ENCODE measurements at places on chromosomes 12 and 14.

DNA sequence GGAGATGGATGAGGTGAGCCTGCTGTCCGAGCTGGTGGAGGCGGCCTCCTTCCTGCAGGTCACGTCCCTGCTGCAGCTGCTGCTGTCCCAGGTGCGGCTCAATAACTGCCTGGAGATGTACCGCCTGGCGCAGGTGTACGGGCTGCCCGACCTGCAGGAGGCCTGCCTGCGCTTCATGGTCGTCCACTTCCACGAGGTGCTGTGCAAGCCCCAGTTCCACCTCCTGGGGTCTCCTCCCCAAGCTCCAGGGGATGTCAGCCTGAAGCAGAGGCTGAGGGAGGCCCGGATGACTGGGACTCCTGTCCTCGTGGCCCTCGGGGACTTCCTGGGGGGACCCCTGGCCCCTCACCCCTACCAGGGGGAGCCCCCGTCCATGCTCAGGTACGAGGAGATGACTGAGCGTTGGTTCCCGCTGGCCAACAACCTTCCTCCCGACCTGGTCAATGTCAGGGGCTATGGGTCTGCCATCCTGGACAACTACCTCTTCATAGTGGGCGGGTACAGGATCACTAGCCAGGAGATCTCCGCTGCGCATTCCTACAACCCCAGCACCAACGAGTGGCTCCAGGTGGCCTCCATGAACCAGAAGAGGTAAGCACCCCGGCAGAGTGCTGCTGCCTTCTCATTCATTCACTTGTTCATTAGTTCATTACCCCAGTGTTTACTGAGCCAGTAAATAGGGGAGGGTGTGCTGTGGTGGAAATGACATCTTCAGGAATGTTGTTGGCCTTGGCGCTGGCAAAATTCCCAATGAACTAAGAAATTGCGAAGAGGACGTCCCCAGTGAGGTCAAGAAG is 774 bp upstream of the MANSC4 start:
- DNase-seq = peak; percentile 60

- DNase-seq = no peak
These were observed 22.9 kb upstream of the MDM1 start for GRCh38 chr12:68354977-68355541.

DNA sequence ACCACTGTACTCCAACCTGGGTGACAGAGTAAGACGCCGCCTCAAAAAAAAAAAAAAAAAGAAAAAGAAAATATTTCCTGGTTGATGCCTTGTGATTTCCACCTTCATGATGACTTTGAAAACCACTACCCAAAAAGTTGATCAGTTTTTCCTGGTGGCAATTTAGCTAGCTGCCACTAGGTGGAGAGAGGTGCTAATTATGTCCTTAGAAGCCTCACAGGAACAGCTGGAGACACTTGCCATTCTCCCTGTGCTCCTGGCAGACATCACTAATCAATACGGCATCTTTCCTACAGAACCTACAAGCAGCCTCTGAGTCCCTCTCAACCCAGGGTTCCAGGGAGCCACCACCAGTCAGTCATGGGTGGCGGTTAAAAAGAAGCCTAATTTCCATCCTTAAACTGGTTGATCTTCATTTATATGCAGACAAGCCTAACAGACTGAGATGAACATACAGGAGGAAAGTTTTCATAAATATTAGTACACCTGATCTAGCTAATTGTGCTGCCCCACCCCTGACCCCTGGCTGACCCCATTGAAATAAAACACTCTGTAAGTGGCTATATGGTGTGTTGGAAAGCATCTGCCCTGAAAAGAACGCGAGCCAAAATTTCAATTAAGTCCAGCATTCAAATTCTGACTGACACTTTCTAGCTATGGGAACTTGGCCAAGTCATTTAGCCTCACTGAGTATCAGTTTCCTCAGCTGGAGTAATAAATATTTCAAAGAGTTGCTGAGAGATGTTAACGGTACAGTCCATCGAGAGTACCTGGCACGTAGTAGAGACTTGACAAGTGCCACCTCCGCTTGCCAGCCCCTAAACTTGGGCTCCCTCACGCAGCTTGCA is 6.2 kb upstream of the OAS1 start:
- peak; percentile 57 for DNase-seq

GRCh38 chr14:67352055-67352454 is 7.5 kb downstream of the ATP6V1D start:
- DNase-seq = no peak

- no peak for DNase-seq
These were observed 50.9 kb upstream of the DIP2B start for GRCh38 chr12:50453872-50454271.

DNA sequence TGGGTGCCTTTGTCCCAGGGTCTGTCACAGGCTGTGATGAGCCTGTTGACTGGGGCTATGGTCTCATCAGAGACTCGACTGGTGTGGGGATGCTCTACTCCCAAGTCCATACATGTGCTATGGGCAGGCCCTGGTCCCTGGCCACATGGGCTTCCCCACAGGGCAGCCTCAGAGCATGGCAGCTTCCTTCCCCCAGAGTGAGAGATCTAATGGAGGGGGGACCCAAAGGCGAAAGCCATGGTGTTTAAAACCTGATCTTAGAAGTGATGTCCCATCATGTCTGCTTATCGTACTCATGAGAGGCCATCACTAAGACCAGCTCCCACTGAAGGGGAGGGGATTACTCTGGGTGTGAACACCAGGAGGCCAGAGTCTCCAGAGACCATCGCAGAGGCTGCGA is 279.0 kb upstream of the RTL1 start:
- no peak for DNase-seq

DNA sequence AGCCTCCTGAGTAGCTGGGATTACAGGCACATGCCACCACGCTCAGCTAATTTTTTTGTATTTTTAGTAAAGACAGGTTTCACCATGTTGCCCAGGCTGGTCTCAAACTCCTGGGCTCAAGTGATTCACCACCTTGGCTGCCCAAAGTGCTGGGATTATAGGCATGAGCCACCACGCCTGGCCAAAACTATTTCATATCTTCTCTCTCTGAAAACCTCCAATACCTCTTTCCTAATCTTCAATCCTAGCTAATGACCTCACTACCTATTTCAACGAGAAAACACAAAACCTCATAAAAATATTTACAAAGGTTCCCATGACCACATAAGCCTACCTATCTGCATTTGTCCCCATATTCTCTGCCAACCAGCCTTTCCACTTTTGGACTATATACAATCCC is 32.3 kb upstream of the ANKS1B start:
- no peak for DNase-seq

- no peak for DNase-seq
These were observed 2.2 kb downstream of the CYP27B1 start for GRCh38 chr12:57764662-57765002.

GRCh38 chr14:58152014-58152857 is at the start of gene ARMH4:
ARMH4 (minus strand) TSS chr14:58152213; CDS start chr14:58139358, 12,855 bp downstream.
- peak; percentile 81 for DNase-seq

GRCh38 chr14:94945615-94946014 is 175.7 kb upstream of the GSC start:
- DNase-seq = no peak

DNA sequence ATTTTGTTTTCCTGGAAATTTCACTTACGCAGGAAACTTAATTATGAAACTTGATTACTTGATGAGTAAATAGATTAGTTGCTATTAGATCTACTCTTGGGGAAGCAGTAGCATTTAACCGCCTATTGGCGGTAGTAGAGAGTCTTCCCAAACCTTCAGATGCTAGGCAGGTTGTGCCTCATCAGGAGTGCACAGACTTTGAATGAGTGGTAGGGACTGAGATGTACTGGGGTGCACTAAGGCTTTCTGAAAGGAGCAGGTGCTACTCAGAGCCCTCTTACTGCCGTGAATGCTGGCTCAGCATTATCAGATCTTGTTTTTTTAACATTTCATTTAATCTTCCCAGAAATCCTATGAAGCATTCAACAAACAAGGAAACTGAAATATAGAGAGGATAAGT is 7.7 kb downstream of the GATC start:
- peak; percentile 35 for DNase-seq

- DNase-seq = no peak
These were observed 83.6 kb upstream of the DDHD1 start for GRCh38 chr14:53236708-53237107.
